ENCODE measurements at places on chromosomes 2 and 18. TPM values are rescaled to one million over a fixed set of nuclear protein-coding genes. Genes with fewer than 3 reads are reported as not detected.

DSG4 gene
- total RNA-seq, result not detected

MPP4 gene
- total RNA-seq, result not detected

SEH1L gene
- 121 TPM for total RNA-seq

FABP1 gene
- not detected for total RNA-seq

FBXO11 gene
- total RNA-seq, result 56.1 TPM

RNU2-63P gene
- 32.9 TPM for total RNA-seq

TFPI gene
- 0.60 TPM for total RNA-seq

PROKR1 gene
- not detected for total RNA-seq

PID1 gene
- not detected for total RNA-seq

MC5R gene
- total RNA-seq, result not detected

TIMM21 gene
- total RNA-seq, result 54.1 TPM

CYTIP gene
- 302 TPM for total RNA-seq

SCN1A gene
- not detected for total RNA-seq

EML4 gene
- total RNA-seq, result 58.9 TPM

REG3A gene
- not detected for total RNA-seq

HNMT gene
- not detected for total RNA-seq

DNAH7 gene
- total RNA-seq, result not detected

GALR1 gene
- total RNA-seq, result not detected

ABCG8 gene
- not detected for total RNA-seq

DLGAP1 gene
- 0.36 TPM for total RNA-seq

SLC14A1 gene
- 0.49 TPM for total RNA-seq

PARD3B gene
- total RNA-seq, result 0.26 TPM

HOXD9 gene
- total RNA-seq, result not detected

DCDC2C gene
- not detected for total RNA-seq

DOCK10 gene
- 144 TPM for total RNA-seq

TMEM200C gene
- total RNA-seq, result 0.07 TPM

GRP gene
- total RNA-seq, result not detected

TUBA4B gene
- not detected for total RNA-seq

PRSS56 gene
- total RNA-seq, result not detected

NEU4 gene
- 0.61 TPM for total RNA-seq

C1GALT1C1L gene
- total RNA-seq, result not detected

MC4R gene
- total RNA-seq, result not detected

CCBE1 gene
- total RNA-seq, result 0.02 TPM

SLC25A12 gene
- total RNA-seq, result 34.6 TPM

SERPINB4 gene
- total RNA-seq, result not detected

KCNG3 gene
- 0.10 TPM for total RNA-seq

ASXL3 gene
- not detected for total RNA-seq

CYP27A1 gene
- 0.39 TPM for total RNA-seq

ZNF396 gene
- 0.60 TPM for total RNA-seq

C2orf69 gene
- total RNA-seq, result 18.0 TPM

ERICH2 gene
- total RNA-seq, result not detected

CAB39 gene
- total RNA-seq, result 170 TPM

NDC80 gene
- total RNA-seq, result 42.6 TPM

WDR7 gene
- 32.2 TPM for total RNA-seq

All from activated T-helper 1 cell treated with anti-CD3 and anti-CD28 coated beads, Interleukin-12 subunit alpha, Interleukin-12 subunit beta, Interleukin-2, Interleukin-4 antibody, amounts not matched to agents 30 ng/mL and 10 ng/mL and 1 ng/mL, durations not matched to agents 14 hours and 24 hours and 36 hours (primary cell).